Keratinocyte (primary cell): ENCODE measurements at places on chromosomes 12 and 14.

- DNase-seq: no peak
Measured at GRCh38 chr12:93704625-93705024, 27.4 kb downstream of the CRADD start.

DNA sequence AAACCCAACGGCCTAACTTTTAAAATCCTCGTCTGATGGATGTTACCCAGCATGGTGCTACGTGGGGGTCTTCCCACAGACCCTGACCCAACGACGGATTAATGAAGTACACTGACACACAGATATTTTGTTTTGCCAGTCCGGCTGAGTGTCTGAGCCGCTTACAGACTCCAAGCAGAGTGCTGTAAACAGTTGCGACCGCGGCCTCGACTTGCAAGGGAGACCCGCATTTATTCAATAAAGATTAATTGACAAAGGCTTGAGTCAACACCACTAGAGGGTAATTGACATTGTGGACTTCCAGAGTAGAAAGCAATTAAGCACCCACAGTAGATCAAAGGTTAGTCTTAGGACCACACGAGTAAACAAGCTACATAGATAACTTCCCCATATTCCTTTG lies 1042.4 kb downstream of the AACS start:
- no peak for DNase-seq

DNA sequence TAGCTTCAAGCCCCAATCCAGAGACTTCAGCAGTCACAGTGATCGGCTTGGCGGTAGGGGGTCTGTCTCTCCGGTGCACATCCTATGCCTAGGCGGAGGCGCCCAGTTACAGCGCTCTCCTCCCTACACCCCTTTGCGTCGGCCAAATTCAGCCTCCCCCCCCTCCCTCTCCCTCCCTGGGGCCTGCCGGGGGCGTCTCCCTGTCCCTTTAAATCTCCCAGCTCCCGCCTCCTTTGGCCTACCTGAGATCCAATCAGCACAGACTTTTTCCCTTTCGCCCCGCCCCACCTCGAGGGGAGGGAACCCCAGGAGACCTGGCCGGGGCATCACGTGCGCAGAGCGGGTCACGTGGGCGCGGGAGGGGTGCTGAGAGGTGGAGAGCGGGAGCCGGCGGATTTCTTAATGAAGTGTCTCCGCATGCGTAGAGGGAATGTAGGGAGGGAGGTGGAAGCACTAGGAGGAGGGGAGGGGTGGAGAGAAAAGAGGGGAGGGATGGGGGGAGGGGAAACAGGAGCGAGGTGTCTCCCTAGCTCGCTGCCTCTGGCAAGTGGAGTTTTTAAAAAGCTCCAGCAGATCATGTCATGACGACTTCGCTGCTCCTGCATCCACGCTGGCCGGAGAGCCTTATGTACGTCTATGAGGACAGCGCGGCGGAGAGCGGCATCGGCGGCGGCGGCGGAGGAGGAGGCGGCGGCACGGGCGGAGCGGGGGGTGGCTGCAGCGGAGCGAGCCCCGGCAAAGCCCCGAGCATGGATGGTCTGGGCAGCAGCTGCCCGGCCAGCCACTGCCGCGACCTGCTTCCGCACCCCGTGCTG lies at the start of gene HOXC13:
TSS of gene HOXC13 (plus strand) at position 506 of the 815 bp plus-strand sequence. CDS start at position 582, 76 bp downstream.
- DNase-seq: peak; percentile 94

GRCh38 chr12:52354200-52354599 lies 13.1 kb downstream of the KRT85 start:
- DNase-seq: no peak

DNA sequence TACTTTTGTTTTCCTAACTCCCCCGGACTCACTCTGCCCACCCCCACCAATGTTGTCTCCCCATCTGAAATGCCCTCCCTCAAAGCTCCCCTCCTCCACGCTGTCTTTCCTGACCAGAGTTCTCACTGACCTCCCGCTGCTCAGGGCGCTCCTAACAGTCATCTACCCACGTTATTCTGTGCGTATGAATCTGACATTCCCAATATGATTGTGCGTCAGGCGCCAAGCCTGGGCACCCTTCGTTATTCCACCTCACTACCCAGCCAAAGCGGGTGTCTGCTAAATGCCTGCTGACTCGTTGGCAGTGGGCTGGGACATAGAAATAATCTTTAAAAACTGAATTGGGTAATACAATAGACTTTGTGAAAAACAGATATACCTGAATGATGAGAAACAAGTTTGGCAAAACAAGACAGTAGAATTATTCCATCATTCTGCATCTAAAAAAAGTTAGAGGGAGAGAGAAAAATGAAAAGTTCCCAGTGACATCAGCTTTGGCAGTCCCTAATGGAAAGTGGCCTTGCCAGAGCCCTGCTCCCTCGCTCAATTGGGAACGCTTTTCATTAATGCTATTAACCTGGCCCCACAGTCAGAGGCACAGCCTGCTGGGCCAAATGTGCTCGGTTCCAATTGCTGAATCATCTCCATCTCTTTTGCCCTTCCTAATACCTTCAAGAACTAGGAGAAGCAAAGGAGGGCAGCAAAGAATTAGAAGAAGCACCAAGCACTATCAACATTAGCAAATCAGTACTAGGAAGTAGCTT lies 74.0 kb upstream of the PLXNC1 start:
- DNase-seq: no peak

DNA sequence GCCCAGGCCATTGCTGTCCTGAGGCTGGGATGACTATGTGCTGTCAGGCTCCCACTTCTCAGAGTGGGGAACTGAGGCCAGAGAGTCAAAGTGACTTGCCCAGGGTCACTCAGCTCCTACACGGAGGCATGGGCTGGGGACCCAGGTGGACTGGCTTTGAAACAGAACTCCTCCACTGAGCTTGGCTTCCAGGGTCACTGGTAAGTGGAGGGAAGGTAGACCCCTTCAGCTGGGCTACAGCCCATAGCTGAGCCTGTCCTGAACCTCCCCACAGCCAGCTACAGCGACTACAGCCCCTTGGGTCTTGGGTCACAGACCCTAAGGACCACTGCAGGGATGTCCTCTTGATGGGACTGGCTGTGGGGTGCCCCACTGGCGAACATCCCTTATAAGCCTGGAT lies 40.3 kb upstream of the TRAF3 start:
- DNase-seq: no peak

DNA sequence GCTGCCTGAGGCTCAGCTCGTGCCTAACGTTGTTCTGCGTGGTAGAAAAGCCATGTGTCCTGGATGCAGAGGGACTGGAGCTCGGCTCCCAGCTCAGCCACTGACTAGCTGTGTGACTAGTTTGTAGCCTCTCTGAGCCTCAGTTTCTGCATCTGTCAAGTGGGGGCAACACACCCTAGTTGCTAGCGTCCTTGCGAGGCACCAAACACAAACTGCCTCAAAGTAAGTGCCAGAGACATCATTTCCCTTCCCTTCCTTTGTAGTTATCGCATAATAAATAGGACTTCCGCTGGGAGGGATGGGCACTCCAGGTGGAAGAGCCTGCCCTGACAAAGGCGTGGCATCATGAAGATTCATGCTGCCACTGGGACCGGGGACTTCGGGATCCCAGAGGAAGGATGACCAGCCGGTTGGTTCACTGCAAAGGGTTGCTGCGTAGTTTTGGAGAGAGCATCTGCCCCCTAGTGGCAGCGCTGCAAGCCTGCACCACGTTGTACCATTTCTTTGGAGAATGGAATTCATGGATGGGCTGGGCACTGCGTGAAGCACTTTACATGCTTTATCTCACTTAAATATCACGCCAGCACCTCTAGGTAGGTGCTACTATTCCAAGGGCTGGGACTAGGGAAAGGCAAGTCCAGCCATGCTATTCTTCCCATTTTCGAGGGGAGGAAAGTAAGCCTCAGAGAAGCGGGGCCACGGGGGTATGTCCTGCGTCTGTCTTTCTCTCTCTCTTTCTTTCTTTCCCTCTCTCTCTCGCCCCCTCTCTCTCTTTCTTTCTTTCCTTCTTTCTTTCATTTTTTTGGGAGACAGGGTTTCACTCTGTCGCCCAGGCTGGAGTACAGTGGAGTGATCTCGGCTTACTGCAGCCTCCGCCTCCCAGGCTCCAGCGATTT lies 4.6 kb downstream of the CCDC197 start:
- DNase-seq: no peak

DNA sequence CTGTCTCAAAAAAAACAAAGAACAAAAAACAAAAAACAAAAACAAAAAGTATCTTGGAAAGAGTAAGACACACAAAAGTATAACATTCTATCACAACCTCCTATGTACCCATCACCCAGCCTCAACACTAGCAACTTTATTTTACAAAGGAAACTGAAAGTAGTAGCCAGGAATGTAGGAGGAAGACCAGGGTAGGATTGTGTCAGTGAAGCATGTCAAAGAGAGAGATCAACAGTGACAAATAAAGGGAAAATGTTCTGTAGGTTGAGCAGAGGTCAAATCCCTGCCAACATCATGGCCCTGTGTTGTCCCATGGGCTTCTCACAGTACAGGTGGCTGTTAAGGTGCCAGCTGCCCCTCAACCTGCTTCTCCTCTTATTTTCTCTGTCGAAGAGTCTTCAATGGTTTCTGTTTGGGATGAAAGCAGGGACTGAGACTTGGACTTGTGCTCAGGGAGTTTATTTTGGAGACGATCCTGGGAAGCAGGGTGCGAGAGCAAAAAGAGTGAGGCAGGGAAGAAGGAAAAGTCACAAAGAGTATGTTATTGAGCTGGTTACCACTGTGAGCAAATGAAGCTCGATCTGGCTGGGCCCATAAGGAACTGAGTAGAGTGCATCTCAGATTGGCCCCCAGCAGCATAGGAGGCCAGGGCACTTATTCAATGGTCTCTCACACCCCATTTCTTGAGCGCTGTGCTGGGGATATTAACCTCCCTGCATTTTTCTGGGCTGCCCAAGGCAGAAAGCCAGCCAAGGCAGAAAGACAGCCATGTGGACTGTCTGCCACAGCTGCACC lies 29.4 kb upstream of the CTDSP2 start:
- DNase-seq: no peak

GRCh38 chr12:98769068-98769467 lies 124.0 kb downstream of the APAF1 start:
- no peak for DNase-seq

GRCh38 chr12:40502322-40502721 lies 189.9 kb upstream of the CNTN1 start:
- DNase-seq: no peak

DNA sequence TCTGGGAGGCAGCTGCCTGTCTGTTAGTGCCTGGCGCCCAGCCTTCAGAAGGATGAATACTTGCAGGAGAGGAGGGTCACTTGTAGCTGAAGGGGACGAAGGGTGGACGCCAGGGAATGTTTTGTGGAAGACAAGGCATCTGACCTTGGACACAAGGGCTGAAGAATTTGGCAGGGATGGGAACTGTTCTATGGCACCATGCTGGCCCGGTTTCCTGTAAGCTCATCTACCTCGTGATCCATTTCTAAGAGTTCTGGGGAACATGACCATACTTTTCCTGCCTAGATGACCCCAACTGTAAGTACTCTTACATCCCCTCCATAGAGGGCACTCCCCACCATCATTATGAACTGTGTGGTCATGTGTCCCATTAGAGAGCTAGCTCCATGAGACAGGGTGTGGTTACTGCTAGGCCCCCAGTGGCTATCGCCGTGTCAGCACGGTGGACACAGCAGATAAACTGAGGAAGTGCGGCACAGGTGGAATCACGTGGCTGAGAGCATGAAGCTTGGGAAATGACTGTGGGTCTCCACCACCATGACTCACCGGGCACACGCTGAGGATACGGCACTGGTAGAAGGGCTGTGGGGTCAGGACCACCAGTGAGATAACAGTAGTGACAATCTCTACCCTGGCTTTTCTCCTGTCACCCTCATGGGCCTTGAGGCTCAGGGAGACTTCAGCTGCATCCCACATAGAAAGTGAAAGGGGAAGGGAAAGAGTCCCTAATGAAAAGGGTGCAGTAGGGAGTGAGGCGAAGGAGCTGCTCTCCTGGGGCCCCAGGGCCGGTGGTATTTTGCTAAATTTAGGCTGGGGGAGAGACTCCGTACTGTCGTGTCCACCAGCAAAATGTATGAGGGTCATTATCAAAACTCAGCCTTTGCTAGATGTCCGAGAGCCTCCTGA lies 252.6 kb downstream of the FOXN3 start:
- no peak for DNase-seq

DNA sequence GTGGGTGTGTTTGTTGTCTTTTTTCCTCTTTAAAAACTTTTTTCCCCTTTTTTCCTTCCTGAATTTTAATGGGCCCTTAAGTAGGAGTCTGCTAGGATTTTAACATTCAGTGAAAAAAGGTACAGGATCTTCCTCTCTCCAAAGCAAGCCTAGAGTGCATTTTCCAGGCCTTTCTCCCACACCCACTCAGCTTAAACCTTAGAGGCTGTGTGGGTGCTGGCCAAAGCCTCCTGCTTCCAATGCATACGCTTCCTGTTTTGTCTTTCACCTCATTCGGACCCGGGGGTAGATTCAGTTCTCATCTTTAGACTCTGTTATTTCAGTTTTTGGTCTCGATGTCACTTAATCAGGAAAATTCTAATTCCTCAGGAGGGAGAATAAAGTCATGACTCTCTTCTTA lies 51.2 kb downstream of the TMEM30B start:
- DNase-seq: no peak

DNA sequence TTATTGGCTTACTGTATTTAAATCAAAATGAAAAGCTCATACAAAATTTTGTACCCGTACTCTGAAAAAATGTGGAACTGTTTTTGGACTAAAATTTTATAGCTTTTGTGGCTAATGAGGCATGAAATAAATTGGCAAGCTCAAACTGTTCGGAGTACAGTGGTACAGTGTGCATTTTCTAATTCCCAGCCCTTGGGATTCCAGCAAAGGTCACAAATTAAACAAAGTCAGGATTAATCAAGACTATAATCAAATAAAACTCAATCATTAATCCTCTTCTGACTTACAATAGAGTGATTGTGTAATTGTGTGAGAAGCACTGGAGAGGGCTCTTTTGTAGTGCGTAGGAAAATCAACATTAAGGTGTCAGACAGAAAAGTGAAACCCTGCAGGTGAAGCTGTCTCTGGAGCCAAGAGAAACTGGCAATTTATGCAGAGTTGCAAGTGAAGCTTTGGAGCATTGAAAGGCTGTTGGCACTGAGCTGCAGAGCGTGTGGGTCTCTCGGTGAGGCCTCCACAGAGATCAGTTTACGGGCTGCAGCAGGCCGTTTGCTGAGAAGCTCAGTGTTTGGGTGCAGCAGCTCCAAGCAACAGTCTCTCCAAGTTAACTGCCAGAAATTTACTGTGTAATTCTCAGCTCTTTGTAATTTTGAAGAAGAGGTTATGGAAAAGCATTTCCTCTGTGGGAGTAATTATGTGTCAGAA lies 275.9 kb downstream of the FBXL14 start:
- no peak for DNase-seq

- no peak for DNase-seq
Measured at GRCh38 chr14:60085693-60086092, 6.0 kb upstream of the PCNX4 start.
